M059J (cell line): ENCODE measurements at places on chromosomes 16 and 17. TPM values are rescaled to one million over a fixed set of nuclear protein-coding genes. Genes with fewer than 3 reads are reported as not detected.
A peak's percentile ranks its signal among the peaks of the same experiment; 100 is the strongest.

- DNase-seq = peak; percentile 14
Measured at GRCh38 chr17:1412185-1413110, 12.4 kb upstream of the YWHAE start.

DNA sequence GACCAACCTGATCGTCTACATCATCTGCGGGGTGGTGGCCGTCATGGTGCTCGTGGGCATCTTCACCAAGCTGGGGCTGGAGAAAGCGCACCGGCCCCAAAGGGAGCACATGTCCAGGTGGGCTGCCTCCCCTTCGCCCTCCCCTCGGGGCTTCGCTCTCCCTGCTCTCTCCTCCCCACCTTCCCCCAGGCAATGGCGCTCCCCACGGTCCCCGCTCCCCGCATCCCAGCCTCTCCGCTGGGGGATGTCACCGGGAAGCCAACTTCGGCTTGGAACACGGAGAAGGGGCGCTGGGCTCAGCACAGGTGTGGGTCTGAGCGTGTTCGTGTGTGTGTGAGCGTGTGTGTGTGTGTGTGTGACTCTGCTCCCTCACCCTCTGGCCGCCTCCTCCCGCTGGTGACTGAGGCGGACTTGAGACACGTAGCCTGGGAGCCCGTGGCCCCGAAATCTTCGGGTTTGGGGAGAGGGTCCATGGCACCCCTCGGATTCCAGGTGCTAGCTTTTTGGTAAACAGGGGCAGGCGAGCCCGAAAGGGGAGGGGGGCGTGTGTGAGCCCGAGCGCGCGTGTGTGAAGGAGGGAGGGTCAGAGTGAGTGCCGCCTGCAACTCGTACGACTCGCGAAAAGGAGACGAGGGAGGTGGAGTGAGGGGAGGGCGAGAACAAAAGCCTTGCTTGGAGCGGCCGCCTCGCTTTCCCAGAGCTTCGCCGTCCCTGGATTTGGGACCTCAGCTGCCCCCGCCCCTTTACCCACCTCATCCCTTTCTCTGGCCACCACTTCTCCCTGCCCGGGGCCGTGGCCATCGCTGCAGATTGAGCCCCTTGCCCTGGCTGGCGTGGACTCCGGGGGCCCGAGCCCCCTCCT, 1.3 kb downstream of the SHISA9 start:
- DNase-seq = no peak

- peak; percentile 78 for DNase-seq
Measured at GRCh38 chr16:68823401-68824135, 19.8 kb upstream of the TANGO6 start.

TNK1 gene
- total RNA-seq = 0.62 and 0.67 TPM in 2 replicates

DNA sequence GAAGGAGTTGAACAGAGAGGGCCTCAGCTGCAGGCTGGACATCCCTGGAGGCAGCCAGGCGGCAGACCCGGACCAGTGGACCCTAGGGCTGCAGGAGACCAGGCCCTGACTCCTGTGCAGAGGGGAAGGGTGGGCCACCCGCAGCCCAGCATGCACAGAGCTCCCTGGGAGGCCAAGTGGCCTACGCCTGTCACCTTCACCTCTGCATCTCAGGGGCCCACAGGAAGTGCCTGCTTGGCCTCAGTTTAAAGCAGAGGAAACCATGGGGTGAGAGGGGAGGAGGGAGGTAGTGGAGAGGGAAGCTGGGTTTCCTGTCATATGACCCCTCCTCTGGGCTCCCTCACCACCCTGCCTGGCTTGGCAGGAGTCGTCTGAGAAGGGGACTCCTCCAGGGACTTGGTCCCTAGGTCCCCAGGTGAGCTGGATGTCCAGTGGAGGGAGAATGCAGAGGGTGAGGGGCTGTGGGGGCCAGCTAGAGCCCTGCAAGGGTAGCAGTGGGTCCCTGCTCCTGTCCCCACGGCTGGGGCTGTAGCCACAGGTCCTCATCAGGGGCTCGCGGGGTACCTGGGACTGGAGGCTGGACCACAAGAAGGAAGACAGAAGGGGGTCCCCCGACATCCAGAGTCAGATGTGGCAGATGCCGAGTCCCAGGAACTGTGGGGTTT, at the start of gene TMC8:
TMC8 (plus strand) TSS at position 335 of the 665 bp plus-strand sequence. CDS start 818 bp downstream, outside the sequence.
- DNase-seq = no peak

KLHL36 gene
- 23.5 and 39.6 TPM in 2 replicates for total RNA-seq

GRCh38 chr17:40015998-40016985, 1.1 kb downstream of the CSF3 start:
- no peak for DNase-seq
